Effector CD8-positive, alpha-beta T cell (primary cell): ENCODE measurements at places on chromosomes 6 and 20.

GRCh38 chr6:86010915-86011786, 368.5 kb upstream of the SYNCRIP start:
- DNase-seq: no peak

GRCh38 chr6:9527679-9528286, 887.1 kb downstream of the TFAP2A start:
- no peak for DNase-seq

GRCh38 chr20:63394069-63394919, 33.1 kb upstream of the CHRNA4 start:
- no peak for DNase-seq

DNA sequence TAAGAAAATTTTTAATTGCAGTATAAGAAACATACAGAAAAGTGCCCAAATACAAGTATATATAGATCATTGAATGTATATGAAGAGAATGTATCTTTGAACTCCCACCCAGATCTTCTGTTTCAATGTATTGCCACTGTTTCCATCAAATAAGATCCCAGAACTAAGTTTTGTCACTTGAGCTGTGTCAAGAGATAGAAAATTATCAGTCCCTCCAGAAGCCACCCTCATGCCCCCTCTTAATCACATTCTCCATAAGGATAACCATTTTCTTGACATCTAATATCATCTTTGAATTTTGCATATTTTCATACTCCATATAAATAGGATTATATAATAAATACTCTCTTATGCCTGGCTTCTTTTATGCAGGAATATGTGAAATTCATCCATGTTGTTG, 20.3 kb downstream of the GPX5 start:
- DNase-seq: no peak

GRCh38 chr6:159617444-159617843, 75.6 kb downstream of the SOD2 start:
- DNase-seq: no peak

DNA sequence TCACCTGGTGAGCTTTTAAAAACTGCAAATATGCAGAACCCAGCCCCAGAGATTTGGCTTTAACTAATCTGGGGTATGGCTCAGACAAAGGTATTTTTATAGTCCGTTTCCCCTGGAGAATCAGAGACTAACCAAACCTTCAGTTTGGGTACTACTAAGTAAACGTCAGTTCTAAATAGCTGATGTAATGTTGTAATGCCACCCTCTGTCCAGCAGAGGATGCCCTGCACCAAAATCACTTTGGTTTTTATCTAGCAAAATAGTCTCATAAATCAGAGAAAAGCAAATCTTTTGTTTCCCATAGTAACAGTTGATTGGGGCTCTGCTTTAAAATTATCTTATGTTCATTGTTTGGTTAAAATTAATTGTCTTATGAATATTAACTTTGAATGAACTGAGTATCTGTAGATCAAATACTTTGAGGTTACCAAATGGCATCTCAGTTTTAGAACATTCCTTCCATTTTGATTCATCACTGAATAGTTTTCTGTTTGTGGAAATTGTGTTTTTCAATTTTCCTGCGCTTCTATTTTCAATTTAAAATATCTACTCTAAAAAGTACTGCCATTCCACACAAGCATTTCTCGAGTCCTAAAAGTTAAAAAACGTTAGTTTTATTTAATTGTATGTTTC, 278.3 kb upstream of the PLCB4 start:
- DNase-seq: no peak

DNA sequence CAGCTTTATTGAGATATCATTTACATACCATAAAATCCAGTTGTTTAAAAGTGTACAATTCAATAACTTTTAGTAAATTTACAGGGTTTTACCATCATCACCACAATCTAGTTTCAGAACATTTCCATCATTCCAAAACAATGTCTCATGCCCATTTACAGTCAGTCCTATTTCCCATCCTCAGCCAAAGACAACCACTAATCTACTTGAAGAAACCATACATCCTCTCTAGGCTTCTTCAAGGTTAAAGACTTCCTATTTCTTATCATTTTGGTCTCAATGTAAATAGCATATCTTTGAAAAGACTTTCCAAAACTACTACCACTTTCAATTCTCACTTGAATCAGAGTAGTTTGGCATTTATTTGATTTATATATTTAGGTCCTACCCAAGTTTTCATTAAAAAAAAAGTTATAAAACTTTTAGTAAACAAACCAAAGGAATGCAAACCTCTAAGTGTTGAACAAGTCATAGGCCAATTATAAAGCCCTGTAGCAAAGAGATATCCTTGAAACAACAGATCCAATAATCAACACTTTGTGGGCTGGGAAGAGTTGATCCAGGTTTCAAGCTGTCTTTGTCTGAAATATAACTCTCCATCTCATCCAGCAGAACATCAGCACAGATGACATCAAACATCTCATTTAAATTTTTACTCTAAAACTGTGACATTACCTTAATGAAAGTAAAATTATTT, 211.3 kb upstream of the RUNX2 start:
- no peak for DNase-seq

DNA sequence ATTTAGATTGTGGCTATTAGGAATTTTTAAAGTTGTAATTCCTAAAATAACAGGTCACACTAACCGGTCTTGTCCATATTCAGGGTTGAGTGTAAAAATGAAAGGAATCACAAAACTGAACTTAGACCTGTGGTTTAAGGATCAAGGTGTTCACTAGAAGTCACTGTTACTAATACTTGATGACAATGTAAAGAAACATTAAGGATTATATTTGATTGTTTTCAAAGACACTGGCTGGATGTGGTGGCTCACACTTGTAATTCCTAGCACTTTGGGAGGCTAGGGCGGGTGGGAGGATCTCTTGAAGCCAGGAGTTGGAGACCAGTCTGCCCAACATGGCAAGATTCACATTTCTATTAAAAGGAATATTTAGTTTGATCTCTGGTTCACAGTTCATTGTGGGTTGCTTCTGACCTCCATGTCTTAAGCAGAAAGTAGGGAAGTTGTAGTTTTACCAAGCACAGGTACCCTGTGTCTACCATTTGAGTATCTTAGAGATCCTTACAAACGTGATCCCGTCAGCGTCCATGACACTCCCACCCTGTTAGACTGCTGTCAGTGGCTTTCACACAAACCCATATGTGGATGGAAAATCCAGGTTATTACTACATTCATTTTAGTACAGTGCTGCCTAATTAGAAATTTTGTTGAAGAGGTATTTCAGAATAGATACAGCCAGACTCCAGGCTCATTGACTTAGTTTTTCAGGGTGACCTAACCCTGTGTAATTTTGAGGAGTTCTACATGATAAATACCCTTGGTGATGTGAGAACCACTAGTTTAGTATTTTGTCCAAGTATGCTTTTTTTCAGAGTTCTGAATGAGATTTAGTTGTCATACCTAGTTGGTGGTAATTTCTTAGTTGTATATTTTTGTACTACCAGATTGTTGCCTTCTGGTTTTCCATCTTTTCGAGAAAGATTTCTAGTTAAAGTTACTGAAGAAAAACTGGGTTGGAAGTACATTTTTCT, 10.2 kb downstream of the SRSF3 start:
- no peak for DNase-seq

DNA sequence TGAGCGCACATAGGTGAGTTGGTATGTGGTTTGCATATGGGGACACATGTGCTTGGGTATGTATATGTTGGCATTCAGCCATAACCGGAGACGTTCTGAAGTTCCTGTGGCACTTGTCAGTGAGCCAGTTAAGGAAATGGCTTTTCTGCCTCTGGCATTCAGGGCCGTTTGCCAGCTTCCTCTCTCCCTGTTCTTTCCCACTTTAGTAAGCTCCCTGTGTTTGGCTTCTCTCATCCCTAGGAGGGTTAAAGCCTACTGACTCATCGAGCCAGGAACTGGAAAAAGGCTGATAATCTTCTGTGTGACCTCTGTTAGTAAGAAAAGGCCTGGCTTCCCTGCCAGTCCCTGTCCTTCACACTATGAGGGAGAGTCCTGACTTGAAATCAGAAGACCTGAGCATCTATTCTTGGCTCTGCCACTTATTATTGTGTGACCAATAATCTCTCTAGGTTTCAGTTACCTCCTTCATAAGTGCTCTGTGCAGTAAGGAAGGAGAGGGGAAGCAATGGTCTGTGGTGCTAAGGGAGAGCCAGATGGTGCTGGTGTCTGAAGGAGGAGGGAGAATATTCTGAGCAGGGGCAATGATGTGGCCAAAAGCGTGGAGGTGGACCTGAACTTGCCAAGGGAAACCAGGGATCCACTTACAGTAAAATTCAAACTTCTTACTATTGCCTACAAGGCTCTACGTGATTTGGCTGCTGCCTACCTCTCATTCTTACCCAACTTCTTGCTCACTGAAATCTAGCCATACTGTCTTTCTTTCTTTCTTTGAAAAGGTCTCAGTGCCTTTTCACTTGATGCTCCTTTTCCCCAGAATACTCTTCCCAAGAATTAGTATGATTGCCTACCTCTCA, 31.4 kb downstream of the ACSS2 start:
- no peak for DNase-seq

DNA sequence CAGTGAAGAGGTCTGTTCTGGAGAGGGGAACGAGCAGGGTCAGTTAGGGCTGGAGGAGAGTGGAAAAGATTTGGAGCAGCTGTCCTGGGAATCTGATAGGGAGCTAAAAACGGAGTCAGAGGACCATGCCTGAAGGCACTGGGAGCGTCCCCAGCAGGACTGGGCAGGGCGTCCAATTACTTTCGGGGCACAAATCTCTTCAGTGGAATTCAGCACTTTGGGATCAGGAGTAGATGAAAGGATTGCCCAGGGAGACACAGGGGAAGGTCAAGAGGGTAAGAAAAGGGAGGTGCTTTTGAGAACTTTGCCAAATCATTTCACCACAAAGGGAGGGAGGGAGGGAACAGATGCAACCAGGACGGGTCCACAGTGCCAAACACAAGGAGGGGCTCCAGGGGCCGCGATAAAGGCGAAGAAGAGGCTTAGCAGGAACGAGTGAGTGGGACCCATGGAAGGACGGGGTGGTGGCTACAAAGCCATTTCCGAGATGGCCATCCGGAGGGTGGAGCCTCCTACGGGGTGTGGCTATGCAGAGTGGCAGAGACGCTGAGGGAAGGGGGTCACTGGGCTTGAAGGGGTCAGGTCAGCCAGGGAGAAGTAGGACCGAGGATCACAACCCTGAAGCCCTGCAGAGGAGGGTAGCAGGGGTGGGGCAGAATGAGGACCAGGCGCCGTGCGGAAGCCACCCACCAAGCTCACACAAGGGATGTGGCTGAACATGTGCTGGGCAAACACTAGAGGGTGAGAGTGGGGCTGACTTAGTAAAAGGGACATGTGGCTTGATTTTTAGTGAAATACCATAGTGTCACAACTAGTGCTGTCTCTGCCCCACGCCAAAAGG, 180.0 kb upstream of the RREB1 start:
- no peak for DNase-seq

DNA sequence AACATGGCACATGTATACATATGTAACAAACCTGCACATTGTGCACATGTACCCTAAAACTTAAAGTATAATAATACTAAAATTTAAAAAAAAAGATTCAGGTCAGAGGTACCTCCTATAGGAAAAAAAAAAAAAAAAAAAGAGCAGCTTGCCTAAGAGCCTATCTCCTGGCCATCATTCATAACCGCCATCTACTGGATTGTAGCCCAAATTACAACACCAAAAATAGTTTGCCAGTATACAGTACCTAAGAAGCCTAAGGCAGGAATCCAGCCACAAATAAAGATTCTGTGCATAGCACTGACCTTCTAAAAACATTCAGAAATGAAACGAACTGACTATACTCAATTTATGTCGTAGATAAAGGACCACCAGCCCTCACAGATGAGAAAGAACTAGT, 438.4 kb upstream of the ADGRB3 start:
- DNase-seq: no peak

DNA sequence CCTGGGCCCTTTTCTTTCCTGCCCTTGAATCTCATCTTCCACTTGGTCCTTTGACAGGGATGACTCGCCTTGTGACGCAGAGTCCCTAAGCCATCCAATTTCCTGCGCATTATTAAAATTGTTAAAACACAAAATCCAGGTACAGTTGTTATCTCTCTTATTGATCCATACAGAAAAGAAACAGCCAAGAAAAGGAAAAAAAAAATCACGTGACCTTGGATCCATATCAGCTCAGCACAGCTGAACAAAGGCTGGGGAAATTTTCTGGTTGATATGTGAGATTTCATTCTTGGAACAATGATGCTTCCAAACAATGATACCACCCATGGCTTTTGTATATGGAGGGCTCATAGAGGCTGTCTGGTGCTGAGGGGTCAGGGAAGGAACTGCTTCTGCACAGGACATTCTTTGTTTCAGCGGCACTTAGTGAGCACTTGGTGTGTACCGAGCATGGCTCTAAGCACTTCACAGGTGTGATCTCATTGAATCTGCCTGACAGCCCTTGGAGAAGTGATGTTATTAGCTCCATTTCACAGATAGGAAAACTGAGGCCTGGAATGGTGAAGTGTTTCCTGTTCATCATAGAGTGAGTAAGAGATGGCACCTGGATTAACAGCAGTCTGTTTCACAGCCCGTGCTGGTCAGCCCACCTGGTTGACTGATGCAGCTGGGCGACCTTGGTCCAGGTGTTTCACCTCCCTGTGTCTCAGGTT, 155.0 kb upstream of the SULF2 start:
- DNase-seq: no peak

GRCh38 chr20:49594143-49594930, 26.4 kb upstream of the PTGIS start:
- no peak for DNase-seq

DNA sequence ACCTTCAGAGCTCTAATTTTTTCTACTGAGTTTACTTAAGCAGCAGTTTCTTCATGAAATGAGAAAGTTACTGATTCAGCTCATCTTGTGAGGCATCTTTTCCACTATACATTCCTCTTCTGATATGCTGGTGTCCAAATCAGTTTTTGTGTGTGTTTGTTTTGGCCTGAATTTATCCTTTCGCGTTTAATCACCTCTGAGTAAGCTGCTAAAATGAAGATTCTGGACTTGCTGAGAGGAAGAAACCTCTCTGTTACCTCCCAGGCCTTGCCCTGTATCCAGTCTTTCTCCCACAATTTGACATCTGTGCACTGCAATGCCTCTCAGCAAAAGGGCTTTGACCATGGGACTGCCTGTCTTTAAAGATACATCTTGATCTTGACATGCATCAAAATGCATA, 536.2 kb upstream of the NRSN1 start:
- DNase-seq: no peak

DNA sequence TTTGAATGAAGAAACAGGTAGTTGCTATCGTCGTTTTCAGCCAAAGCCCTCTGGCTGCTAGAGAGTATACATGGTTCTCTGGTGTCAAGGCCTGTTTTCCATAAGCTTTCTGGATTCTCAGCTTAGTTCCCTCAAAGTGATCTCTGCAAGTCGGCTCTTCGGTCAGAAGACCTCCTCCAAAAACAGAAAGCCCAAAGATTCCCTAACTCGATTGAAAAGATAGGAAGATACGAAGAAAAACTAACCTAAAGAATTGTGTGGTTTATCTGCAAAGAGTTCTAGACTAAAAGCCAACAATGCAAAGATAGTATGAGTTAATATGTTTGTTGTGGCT, 545 bp upstream of the ASCC3 start:
- DNase-seq: no peak
